Large intestine (tissue), 12 donors: ENCODE measurements at places on chromosomes 3 and 15.

- no peak for DNase-seq
These were observed 27.7 kb upstream of the PLXNA1 start for GRCh38 chr3:126955004-126955790.

DNA sequence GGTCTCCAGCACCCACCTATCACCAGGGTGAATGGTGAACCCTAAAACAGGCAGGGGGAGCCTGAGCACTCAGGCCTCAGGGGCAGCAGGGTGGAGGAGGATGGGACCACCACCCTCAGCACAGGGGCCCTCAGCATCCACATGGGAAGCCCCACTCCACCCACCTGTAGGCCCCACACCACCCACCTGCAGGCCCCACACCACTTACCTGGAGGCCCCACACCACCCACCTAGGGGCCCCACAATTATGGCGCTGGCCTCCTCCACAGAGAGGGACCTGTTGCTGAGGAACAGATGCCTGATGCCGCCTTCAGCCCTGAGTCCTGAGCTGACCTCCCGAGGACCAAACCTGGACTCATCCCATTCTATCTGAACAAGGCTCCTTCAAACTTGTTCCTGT, 46.7 kb downstream of the HMCES start:
- no peak for DNase-seq

DNA sequence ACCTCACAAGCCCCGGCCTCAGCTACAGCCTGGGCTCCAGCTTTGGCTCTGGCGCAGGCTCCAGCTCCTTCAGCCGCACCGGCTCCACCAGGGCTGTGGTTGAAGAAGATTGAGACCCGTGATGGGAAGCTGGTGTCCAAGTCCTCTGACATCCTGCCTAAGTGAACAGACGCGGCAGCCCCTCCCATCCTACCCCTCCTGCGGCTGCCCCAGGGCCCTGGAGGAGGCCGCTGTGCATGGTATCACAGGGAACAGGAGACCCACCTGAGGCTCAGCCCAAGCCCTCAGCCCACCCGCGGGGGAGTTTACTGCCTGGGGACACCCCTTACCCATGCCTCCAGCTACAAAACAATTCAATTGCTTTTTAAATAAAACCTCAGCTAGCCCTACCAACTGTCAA, 6.0 kb upstream of the LARP6 start:
- no peak for DNase-seq

- no peak for DNase-seq
These were observed 4.0 kb upstream of the A4GNT start for GRCh38 chr3:138136201-138136600.

DNA sequence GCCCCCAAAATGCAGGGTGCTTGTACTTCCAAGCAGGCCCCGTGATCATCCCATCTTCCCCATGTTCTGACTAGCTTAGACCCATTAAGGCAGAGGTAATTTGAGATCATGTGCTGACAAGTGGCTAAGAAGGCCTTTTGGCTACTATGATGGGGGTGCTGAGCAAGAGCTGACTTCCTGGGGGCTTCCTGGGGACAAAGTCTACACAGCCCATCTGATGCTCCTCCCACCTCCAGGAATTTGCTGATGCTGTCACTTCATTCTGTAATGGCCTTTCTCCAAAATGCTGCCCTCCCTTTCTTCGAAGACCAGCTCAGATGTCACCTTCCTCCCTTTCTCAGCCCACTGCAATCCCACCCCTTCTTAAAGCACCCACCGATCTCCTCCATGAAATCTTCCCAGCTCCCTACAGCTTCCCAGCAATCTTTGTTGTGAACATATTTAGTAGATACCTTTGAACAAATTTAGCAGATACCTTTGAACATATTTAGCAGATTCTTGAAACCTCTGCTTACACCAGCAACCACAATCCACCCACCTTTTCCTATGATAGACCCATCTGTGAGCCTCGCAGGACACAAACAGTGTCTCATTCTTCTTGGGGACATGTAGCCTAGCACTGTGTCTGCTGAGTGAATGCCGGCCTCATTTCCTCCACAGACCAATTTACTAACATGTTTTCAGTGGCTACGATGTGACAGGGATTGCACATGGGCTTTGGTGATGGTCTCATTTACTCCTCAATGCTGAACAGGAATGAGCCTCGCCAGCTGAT, 223.3 kb downstream of the EPHB1 start:
- no peak for DNase-seq

DNA sequence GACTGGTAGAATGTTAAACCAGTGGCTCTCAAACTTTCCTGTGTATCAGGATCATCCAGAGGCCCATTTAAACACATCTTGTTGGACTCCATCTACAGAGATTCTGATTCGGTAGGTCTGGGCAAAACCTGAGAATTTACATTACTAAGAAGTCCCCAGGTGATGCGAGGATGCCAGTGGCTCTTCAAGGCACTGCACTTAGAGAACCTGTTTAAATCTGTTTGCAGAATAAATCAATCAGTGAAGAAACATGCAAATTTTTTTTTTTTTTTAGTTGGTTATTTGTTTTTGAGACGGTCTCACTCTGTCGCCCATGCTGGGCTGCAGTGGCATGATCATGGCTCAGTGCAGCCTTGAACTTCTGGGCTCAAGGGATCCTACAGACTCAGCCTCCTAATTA, 117.7 kb upstream of the WNT5A start:
- no peak for DNase-seq

- DNase-seq = no peak
These were observed 75.2 kb upstream of the SEC13 start for GRCh38 chr3:10396083-10396482.

DNA sequence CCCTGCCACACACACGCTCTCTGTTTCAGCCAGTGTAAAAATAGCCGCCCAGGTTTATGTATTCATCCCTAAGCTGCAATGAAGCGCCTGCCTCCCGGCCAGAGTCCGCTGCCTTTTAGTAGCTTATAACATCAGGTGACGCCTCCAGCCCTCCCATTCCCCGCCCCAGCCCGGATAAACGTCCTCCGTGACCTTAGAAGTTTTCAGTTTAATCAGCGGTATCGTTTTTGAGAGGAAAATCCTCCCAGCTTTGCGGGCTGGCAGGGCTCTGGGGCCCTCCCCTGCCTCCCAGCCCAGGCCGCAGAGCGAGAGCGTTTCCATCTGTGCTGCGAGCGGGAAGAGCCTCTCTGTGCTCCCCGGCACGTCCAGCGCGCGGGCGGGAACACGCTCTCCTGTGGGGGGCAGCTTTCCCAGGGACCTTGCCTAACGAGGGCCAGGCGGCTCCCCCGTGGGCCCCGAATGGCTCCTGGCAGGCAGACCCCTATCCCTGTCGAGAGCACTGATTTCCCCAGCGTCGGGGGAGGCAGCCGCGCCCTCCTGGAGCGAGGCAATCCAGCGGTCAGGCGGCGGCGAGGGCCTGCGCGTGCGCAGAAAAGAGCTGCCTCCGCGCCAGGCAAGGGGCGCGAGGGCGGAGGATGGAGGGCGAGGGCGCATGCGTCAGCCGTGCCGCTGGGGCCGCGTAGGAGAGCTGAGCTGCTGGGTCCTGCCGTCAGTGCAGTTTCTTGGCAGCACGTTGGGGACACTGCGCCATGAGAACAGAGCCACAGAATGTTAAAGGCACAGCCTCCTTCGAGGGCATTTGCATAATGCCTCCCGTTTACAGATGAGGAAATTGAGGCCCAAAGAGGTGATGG, 71.1 kb downstream of the CCNL1 start:
- peak; percentile 98 for DNase-seq

- DNase-seq = no peak
These were observed 52.6 kb upstream of the ADGRG7 start for GRCh38 chr3:100556673-100557310.

DNA sequence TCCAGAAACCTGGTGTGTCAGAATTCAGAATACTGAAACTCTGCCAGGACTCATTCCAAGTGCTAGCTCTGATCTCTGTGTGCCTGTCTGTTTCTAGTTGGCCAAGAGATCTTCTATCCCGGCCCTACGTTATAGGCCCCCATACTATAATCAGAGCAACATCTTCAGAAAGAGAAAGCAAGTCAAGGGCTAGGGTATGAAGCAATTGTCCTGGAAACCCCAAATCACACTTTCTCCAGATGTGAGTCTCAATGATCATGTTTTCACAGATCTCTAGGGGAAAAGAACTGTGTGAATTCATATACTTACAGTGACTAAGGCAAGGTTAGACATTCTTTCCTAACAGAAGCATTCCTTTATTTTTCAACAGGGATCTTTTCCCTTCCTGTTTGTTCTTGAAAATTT, 309.7 kb downstream of the SLC9A9 start:
- DNase-seq = no peak

- DNase-seq = no peak
These were observed 279.2 kb downstream of the PDCD6IP start for GRCh38 chr3:34077417-34078195.

DNA sequence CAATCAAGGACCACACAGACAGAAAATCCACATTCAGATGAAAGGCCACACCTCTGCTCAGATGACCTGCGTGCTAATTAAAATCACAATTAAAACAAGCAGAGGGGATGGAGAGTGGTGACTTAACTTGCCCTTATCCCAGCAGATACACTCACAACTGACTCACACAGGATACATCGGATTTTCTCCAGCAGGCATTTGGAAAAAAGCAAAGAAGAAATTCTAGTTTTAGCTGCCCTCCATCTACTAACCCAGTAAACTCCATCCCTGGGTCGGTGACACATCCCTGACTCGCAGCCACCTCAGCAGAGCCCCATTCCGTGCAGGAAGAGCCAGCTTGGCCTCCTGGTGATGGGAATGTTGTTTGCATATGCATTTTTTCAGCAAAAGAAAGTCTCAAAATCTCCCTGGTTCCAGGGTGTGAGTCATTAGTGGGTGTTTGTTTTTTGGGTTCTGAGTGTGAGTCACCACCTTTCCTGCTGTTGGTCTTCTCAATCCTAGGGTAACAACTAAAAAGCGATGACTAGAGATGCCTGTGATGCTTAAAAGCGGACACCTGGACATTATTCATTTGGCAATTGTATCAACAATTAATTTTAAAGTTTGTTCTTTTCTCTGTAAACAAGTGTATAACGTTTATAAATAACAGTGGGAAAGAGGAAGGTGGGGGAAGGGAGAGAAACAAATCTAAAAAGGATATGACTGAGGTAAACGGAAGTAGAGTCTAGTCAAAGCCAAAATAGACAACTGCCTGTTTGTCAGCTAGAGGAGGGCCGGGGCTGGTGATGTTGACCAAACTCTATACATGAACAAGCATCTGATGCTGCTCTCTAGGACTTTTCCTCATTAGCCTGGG, 49.8 kb upstream of the SLC4A7 start:
- no peak for DNase-seq

DNA sequence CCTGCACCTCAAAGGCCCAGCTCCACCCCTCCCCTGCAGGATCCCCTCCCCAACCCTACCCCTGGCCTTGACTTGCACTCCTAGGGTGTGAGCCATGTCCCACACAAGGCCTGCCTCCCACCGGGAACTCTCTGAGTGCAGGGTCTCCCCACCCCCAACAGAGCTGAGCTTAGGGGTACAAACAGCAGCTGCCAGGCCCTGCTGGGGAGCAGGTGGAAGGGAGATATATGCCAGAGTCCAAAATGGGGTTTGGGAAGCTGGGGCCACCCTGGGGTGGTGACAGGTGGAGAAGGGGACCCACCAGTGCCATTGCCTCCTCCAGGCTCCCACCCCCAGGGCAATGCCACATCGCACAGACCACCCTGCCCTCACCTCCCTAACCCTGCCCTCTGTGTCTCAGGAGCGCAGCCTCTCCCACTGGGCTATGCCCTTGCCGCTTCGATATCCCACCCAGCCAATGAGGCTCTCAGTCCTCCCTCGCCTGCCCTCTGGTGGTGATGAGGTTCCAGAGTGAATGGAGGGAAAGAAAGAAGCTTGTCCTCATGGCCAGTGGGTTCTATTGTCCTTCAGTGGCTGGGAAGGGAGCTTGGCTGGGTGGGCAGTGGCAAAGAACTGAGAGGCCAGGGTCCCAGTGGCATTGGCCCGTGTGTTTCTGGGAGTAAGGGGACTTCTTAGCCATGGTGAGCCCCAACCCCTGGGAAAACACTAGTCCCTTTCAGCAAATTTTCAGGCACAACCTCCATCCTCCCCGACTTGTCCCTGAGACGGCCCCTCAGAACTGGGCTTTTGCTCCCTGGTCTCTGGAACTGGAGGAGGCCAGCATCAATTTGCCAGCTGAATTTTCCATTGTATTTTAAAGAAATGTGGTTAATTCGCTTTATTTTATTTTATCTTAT, 46.8 kb downstream of the CYP11A1 start:
- DNase-seq = peak; percentile 22

DNA sequence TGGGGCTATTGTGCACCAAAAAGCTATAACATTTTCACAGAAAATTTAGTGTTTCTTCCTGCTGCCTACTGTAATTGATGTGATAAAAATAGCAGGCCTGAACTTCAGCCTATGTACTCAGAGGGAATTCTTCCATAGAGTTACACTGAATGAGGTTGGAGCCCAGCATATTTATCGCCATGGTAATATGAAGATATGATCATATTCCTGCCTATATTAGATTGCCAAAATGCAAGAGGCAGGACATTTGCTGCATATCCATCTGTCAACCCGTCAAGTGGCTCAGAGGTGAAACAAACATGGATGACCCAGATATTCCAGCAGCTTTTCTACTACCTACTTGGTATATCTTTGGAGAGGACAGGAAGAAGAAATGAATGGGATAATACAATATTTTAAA, 1150.6 kb downstream of the TBL1XR1 start:
- no peak for DNase-seq

GRCh38 chr3:48692551-48692950, 6.8 kb upstream of the NCKIPSD start:
- DNase-seq = no peak

- no peak for DNase-seq
These were observed 846 bp upstream of the POLG start for GRCh38 chr15:89335298-89336041.

DNA sequence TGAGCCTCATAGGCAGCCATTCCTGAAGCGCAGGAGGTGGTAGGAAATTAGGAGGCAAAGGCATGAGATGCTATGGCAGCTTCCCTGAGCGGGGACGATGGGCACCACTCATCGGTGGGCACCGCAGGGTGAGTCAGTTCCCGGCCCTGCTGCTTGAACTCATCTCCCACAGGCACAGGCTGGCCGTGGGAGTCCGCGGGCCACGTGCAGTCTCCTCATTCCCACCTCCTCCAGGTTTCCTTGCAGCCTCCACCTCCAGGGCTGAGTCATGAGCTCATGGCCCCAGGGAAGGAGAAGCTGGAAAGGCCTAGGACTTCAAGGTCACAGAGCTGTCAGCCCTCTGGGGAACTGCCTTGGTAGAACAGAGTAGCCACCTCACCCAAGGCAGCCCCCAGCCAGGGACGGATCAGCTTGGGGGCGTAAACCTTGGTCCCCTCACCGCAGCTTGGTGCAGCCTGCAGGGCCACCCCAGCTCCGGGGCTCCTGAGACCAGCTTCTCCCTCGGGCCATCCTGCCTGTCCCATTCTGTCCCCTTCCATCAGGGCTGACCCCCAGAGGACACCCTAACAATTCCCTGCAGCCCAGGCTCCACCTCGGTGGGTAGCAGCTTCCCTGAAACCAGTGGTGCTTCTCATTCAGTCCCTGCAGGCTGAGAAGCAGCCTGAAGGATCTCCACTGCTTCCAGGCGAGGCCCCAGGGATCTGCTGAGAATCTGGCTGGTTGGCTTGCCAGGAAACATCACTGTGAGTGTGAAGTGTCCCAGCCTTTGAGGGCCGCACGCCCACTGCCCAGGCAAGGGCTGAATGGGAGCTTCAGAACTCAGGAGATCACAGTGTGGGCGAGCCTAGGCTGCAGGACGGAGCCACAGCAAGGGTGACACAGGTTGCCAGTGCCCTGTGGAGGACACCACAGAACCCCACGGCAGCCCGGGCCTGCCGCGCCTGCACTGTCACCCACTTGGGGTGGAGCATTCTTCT, 150.7 kb upstream of the MEF2A start:
- no peak for DNase-seq
